ENCODE measurements at places on chromosomes 7 and 10.

DNA sequence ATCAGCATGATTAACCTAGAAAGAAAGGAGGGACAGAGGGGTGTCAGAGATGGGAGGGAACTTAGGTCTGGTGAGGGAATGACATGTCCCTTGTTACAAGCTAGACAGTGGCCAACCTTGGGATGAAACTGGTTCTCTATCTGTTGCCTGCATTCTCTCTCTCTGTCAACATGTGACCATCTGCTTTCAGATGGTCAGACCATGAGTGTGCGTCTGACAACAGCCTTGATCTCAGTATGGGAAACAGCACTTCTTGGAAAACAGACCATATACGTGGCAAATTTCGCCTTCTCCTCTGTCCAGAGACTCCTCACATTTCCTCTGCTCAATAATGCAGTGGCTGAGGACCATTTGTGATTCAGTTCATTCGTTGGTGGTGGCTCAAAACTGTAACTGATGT is 845.9 kb downstream of the TYW1 start:
- no peak for DNase-seq

- no peak for DNase-seq
Observed at GRCh38 chr10:76139431-76139830, 708.0 kb downstream of the LRMDA start.

- DNase-seq, result no peak
Observed at GRCh38 chr7:108026647-108027046, 23.7 kb upstream of the LAMB1 start.

GRCh38 chr10:75770626-75771081 is 339.2 kb downstream of the LRMDA start:
- no peak for DNase-seq

GRCh38 chr7:39567294-39567693 is 1.1 kb downstream of the YAE1 start:
- DNase-seq, result no peak

DNA sequence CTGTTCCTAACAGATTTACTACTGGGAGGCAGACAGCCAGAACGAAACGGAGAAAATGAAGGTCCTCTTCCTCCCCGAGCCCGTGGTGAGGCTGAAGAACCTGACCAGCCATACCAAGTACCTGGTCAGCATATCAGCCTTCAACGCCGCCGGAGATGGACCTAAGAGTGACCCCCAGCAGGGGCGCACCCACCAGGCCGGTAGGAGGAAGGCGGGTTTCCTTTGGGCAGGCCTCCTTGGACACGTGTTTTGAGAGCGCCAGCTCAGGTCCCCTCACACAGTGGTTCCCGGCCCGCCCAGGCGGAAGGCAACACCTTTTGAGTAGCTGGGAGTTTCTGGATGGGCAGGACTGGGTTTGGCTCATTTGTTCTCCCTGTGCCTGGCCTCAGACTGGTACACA is 474.0 kb upstream of the FOXK1 start:
- no peak for DNase-seq

DNA sequence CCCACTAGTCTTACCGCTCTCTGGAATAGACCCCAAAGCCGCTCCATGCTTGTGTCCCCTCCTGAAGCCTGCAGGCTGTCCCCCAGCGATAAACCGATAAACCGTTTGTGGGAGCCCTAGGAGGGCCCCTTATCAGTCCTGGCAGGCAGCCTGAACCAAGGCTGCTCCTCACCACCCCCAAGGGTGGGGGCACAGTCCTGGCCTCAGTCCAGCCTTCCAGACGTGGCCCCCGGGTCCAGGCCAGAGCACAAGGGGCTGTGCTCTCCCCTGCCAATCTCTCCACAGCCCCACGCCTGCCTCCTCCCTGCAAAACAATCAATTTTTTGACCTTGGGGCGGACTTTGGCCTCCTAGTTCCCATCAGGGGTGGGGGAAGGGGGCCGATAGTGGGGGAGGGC is at the start of gene TFR2:
Gene TFR2 (minus strand): TSS at position 90 of the 397 bp plus-strand sequence. CDS start 43 bp downstream, at position 47.
- DNase-seq, result no peak

DNA sequence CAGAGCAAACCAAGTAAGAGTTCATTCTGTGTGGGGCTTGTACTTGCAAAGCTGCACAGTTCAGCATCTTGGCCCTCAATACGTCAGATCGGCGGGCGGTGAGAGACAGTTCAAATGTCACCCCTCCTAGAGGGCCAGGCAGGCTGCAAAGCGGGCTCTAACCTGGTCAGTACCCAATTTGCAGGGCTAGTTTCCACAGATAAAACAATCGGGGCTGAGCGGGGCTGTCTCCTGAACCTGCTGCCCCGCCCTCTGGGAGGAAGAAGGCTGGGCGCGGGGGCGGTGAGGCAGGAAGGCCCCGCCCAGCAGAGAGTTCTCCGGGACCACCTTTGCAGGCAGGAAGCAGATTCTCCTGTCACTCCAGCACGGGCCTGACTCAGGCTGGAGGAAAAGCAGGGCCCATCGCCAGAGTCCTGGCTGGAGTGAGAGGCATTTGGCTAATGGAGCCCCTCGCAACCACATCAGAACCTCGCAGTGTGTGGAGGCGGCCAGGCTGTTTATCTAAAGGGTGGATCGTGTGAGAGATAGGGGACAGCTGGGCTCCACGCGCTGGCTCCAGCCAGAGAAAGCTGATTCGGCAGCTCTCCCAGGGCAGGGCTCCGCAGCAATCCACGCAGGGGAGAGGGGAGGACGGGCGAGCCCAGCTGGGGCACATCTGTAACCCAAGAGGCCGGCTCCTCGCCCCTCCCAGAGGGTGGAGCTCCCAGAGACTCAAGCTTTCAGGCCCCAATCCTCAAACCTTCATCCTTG is 83.1 kb downstream of the SH3PXD2A start:
- peak; percentile 44 for DNase-seq

GRCh38 chr10:4264209-4264865 is 479.3 kb upstream of the KLF6 start:
- DNase-seq, result no peak

DNA sequence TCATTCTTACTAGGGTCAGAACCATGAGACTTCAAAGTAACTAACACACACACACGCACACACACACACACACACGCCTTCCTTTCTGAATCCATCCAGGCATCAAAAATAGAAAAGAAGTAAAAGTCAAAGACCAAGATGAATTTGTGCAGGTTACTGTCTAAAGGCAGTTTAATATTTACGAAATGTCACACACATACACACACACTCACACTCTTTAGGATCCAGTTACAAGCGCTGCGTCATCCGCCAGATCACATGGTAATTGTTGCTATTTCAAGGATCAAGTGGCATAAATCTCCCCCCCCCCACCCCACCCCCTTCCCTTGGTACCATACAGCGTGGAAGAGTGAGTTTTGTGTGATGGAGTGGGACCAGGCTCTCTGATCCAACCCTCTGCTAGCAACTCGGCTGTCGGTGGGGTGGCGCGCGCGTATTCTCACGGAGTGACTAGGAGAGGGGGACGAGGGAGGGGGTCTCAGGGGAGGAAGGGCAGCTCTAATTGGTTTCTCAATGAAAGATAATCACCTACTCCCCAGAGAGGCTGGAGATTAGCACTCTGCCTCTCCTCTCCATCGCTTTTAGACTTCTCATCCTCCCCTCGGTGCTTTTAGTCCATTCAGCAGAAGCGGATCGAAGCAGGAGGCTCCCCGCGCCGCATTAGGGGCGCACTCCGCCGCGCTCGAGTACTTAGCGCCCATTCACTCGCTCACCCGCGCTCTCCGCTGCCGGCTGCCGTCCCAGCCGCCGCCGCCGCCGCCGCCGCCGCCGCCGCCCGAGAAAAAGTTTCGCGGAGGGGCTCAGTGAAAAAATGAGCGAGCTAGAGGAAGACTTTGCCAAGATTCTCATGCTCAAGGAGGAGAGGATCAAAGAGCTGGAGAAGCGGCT is 83.5 kb upstream of the PRKG1 start:
- DNase-seq, result no peak

- DNase-seq, result no peak
Observed at GRCh38 chr10:15083674-15084501, 4.7 kb downstream of the ACBD7 start.

DNA sequence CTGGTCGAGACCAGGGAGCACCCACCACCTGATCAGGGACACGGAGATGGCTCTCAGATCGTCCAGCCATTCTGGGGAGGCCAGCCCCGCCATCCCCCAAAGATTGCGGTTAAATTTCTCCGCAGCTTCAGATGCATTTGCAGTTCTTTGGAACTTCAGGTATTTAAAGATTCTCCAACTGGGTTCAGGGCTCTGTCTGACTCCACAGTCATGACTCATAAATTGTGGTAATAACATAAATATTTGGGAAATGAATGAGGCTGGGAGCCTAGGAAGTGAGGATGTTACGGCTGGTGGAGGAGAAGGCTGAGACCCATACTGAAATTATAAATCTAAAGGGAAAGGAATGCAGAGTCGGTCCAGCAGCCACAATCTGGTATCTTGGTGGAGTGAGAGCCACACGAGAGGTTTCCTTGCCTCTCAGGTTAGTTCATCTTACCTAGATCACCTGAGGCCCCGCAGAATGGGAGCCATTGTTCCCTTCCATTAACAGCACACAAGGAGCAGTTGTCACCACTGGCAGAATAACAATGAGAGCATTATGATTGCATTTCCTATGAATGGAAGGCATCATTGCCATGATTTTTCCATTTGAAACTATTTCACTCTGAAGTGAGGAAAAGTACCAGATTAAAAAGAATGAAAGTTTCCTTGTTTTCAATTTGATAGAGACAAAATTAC is 26.7 kb upstream of the DNAJB6 start:
- DNase-seq, result no peak

GRCh38 chr10:129058664-129059155 is 408.3 kb upstream of the MGMT start:
- no peak for DNase-seq

GRCh38 chr10:132537684-132538001 is at the start of gene INPP5A:
TSS of gene INPP5A (plus strand) at chr10:132537787. CDS start at chr10:132538097, 310 bp downstream.
- no peak for DNase-seq

DNA sequence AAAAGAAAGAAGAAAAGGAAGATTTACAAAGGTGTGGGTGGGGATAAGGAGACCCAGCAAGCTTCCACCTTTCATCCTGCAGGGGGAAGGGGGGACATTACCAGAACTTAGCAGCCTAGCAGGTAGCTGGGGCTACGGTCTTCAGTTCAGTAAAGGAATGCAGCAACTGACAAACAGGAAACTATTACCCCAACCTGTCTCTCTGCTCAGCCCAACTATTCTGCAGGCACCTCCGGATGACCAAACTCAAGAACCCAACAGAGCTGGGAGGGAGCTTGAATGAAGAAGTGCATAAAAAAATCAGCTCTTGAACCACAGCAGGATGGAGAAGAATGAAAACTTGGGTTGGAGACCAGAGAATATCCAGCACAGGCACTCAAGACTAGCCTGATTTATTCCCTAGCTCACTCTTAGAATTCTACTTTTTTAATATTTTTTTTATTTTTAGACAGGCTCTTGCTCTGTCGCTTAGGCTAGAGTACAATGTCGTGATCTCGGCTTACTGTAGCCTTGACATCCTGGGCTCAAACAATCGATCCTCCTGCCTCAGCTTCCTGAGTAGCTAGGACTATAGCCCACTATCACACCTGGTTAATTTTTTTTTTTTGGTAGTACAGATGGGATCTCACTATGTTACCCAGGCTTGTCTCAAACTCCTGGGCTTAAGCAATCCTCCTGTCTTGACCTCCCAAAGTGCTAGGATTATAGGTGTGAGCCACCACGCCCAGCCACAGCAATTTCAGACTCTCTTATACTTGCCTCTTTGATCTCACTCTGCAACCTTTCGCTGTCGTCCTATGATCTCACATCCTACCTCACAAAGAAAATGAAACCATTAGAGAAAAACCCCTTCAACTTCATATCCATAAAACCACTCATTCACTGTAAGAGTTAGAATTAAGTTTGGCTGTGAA is 18.5 kb upstream of the C10orf67 start:
- DNase-seq, result no peak

- DNase-seq, result no peak
Observed at GRCh38 chr7:5646846-5647245, 134.6 kb downstream of the RNF216 start.

DNA sequence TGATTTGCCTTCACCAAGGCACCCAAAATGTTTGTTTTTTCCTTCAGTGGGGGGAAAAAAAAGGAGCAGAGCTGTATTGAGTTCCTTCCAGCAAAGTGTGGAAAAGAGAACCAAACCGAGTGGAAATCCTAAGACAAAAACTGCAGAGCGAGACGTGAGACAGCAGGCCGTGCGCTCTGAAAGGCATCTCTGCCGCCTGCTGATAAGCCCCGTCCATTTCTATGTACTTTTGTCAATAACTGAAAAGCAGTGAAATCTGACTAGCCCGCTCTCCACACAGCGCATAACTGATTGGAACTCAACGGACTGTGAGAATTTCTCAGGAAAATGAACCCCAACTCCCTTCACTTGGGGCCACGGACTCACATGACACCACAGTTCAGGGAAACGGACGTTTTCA is 83.2 kb downstream of the COBL start:
- DNase-seq, result no peak

DNA sequence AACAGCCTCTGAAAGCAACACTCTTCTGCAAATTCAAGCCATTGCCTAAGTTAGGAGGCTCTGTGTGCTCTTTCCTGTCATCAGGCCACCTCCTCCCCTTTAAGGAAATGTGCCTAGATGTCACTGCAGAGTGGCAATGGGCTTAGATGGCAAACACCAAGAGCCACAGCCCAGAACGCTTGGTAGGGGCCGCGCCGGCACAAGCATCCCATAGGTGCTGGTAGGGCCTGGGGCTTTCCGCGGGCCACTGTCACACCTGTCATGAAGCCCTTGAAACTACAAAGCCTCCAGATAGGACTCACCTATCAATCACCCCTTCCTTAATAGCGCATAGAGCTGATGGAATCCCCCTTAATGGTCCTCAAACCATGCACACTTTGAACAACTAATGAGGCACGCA is 299.9 kb downstream of the GRID1 start:
- DNase-seq, result no peak

DNA sequence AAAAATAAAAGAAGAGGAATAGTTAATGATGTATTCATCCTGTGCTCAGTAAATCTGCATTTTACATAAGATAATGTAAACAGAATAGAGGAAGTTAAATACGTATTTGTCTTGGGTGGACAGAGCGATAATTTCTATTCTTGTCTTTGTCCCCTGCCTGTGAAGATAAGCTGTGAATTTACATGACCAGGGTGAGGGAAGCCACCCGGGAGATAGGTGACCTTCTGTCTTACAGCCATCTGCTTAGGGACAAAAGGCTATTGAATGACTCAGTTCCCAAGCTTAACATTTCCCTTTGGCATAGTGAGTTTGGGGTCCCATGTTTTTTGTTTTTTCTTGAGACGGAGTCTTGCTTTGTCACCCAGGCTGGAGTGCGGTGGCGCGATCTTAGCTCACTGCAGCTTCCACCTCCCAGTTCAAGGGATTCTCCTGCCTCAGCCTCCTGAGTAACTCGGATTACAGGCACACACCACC is 88.7 kb upstream of the KCTD7 start:
- DNase-seq, result no peak

GRCh38 chr7:157431173-157431950 is 94.6 kb downstream of the DNAJB6 start:
- DNase-seq, result no peak

Measured in esophagus squamous epithelium (tissue), 5 donors.